ENCODE measurements at places on chromosomes 12 and 14. TPM values are rescaled to one million over a fixed set of nuclear protein-coding genes. Genes with fewer than 3 reads are reported as not detected.

The IL23A gene
- total RNA-seq: not detected

The FOXA1 gene
- not detected for total RNA-seq

The CISTR gene
- not detected for total RNA-seq

The PARPBP gene
- total RNA-seq: 8.9 TPM

The NPFF gene
- not detected for total RNA-seq

The OTX2 gene
- not detected for total RNA-seq

The SDR9C7 gene
- not detected for total RNA-seq

The RBP5 gene
- total RNA-seq: not detected

The TGM1 gene
- total RNA-seq: 0.35 TPM

The PAX9 gene
- total RNA-seq: 0.35 TPM

The FGF23 gene
- total RNA-seq: not detected

The LHX5 gene
- total RNA-seq: not detected

The TMEM132C gene
- total RNA-seq: not detected

The SLC25A47 gene
- total RNA-seq: not detected

The PLEK2 gene
- total RNA-seq: 11.9 TPM

The KIF5A gene
- 0.29 TPM for total RNA-seq

The LARP4 gene
- total RNA-seq: 19.3 TPM

The SPIC gene
- total RNA-seq: not detected

The PPTC7 gene
- total RNA-seq: 3.9 TPM

The KERA gene
- total RNA-seq: not detected

The SLC22A17 gene
- total RNA-seq: 16.8 TPM

The DLGAP5 gene
- total RNA-seq: 51.6 TPM

The TBC1D30 gene
- 0.35 TPM for total RNA-seq

The KRT72 gene
- not detected for total RNA-seq

All from myometrial cell (primary cell).